Stimulated activated CD8-positive, alpha-beta memory T cell treated with anti-CD3 and anti-CD28 coated beads, Interleukin-4, amount 100 ng/mL, for 24 hours (primary cell): ENCODE measurements at places on chromosomes 16 and 17.

- no peak for DNase-seq
These were observed 21.1 kb upstream of the TMC5 start for GRCh38 chr16:19396555-19397011.

DNA sequence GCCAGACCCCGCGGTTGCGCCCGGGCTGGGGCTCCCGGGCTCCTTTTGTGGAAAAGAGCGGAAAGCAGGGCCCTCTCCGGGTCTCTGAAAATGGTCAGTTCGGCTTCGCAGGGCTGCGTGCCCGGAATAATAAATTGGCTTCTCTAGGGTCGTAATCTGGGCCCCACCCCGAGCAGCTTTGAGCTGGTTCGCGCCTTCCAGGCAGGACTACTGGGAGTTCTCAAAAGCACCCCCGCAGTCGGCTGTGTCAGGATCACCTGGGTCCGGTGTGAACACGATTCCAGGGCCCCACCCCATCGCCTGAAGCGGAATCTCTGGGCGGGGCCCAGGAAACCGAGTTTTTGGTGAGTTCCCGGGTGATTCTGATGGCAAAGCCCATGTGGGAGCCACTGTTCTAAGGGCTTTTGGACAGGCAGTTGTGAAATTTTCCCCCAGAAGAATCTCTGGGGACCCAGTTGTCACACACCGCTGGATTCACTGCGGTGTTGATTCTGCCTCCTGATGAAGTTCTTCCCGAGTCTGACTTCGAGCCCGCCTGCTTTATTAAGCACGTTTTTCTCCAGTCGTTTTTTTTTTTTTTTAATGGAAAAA, 77.0 kb downstream of the MRC2 start:
- no peak for DNase-seq

DNA sequence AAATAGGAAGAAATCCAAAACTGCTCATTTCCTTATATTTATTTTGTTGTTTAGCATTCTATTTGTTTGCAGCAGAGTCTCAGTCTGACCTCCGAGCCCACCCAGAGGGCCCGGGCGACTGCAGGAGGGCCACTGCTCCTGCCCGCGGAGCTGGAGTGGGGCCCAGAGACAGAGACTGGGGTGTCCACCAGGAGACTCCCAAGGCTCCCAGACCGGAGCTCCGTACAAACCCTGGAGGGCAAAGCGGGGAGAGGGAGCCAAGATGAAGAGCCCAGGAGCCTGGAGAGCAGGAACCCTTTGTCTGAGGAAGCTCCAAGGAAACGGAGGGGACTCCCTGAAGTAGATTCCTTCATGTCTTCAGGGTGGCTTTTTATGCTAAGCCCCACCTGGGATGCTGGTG, 57.9 kb downstream of the AXIN2 start:
- DNase-seq: no peak

DNA sequence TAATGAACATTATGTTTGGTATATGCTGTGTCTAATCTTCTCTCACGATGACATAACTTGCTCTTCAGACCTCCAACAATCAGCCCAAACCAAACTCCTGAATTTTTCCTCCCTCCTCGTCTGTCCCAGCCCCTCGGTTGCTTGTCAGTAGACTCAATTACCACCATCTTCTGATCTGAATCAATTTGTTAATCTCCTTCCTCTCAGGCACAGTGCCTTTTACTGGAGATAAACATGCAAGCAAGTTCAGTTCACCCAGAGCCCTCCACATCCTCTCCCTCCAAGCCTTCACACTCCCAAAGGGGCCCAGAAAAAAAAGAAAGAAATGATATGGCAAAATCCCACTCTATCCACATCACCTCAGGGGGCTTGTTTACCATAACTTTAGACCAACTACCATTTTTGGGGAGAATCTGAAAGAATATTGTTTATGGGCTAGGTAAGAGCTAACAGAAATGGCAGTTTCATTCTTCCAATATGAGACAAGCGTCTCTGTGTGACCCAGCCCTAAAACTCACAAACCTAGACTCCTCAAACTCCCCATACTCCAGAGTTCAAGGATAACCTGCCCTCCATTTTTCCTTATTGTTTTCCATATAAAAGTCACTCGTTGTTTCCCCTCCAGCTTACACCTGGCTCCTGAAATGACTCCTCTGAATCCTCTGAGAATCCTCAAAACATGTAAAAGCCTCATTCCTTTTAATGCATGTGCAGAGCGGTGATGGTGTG, 1.5 kb downstream of the TEX2 start:
- DNase-seq: no peak

DNA sequence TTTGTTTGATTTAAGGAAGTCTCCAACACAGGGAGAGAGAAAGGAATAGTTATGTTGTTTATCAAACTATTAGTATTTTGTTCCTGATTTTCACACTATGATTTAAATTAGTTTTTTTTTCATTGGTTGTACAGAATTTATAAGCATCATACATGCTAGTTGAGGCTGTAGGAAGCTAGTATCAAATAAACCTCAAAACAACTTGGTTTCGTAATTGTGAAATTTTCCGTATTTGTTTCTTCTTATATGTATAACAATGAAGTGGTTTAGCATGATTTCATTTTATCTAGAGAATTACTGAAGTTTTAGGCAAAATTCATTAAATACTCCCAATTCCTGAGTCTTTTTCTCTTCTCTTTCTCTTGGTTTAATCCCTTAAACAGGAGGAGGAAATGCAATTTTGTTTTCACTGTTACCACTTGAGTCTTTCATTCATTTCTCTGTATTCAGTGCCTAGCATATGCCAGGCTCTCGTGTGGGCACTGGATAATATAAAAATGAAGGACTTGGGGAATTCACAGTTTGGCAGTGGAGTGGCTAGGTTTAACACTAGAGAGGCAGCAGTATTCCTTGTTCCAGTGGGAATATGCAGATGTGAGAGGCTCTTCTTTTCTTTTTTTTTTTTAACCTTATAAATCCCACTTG, 1.8 kb downstream of the CYLD start:
- DNase-seq: no peak

DNA sequence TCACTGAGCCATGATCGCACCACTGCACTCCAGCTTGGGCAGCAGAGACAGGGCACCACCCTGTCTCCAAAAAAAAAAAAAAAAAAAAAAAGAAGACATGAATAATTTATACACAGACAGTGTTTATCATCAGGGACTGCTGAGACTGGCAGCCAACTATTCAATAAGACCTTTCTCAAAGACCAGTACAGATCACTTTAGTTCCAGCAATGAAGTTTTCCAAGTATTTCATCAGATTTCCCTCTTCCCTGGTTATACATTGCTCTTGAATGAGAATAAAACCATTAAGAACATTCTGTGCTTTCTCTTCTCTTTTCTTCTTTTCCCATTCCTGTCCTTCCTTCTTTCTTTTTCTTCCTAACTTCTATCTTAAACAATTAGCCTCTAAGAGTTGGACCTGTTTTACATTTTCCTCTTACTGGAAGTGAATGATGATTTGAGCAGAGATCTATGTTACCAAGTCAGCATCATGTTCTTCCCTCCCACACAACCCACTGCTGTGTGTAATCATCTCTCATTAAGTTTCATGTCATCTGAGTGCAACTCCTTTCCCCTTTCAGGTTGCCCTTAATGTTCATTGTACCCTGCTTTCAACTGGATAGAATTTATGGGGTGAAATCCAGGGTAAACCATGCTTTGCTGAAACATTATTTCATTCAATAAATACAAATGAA, 35.9 kb upstream of the SMIM36 start:
- no peak for DNase-seq

DNA sequence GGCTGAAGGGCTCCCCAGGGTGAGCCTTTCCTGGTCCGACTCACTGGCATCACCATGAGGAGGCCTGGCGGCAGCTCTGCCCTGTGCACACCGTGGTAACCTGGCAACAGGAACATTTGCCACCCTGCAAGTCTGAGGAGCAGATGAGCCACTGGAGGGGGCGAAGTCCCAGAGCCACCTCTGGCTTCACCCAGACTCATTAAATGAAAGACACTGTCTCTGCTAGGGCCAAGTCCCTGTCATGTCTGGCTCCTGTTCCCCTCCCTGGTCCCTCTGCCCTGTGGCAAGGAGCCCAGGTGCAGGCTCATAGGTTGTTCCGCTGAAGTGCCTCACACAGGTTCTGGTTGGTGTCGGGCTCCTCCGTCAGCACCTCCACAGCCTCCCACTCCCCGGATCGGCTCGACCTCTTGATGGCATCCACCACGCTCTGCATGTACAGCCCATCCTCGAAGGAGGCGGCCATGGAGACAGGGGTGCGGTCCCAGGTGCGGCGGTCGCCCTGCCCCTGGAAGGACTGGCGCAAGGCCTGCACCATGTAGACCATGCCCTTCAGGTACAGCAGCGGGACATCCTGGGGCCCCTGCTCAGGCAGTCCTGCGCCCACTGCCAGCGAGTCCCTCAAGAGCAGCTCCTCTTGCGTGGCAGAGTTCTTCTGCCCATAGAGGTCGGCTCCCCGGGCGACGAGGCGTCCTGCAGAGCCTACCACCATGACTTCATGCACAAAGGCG, 8.4 kb downstream of the C16orf86 start:
- no peak for DNase-seq

GRCh38 chr16:57061084-57061905, 31.1 kb upstream of the CPNE2 start:
- no peak for DNase-seq

GRCh38 chr16:84728853-84729424, 29.1 kb downstream of the USP10 start:
- DNase-seq: no peak

DNA sequence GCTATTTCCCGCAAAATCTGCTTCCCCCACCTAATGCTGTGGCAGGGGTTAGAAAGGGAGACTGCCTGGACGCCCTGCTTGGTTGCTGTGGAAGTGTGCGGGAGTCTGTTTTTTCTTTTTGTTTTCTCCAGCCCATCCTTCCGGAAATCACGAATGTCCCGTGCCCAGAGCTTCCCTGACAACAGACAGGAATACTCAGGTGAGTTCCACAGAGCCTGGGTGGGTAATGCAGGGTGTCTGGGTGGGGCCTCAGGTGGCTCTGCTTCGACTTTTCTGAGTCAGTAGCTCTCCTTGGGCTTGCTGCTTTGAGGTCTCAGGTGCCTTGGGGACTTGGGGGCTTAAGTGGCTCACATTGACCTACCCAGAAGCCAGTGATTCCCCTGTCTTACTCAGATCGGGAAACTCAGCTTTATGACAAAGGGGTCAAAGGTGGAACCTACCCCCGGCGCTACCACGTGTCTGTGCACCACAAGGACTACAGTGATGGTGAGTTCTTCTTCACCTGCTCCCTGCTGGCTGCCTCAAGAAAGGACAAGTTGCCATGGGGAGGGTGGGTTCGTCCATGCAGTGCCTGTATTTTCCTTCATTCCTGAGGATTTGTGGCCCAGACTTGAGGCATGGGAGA, 11.4 kb downstream of the LIMD2 start:
- DNase-seq: no peak

DNA sequence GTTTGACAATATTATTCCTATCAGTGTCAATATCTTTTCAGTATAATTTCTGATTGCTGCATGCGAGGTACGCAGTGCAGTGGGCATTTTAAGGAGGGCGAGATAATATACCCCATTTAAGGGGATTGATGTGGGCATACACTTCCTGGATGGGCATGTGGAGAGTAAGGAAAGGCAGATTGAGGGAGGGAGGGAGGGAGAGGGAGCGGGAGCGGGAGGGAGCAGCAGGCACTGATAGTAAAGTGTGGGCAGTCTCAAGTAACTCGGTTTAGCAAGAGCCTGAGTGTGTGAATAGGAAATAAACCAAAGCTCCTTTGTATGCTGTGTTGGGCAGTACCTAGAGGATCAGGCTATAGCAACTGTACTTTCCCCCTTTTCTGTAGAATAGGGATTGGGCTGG, 5.1 kb downstream of the BPTF start:
- DNase-seq: no peak

- DNase-seq: no peak
These were observed 158.8 kb downstream of the AATF start for GRCh38 chr17:37107406-37108083.

DNA sequence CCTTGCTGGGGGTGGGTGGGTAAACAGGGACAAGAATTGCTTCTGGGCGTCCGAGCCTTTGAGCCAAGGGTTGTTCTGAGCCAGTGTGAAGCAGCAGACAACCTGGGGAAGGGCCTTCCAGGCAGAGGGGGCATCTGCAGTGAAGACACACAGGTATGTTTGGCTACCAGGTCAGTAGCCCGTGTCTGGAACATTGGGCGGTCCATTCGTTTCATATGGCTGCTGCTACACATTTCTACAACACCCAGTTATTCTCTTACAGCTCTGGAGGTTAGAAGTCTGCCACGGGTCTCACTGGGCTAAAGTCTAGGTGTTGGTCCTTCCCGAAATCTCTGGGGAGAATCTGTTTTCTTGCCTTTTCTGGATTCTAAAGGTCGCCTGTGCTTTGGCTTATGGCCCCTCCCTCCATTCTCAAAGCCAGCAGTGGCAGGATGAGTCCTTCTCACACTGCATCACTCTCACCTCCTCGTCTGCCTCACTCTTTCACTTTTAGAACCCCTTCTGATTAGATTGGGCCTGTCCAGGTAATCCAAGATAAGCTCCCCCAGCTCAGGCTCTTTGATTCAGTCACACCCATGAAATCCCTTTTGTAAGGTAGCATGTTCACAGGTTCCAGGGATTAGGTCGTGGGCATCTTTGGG, 136.1 kb downstream of the CLEC16A start:
- no peak for DNase-seq

GRCh38 chr16:13645601-13646245, 274.2 kb upstream of the ERCC4 start:
- no peak for DNase-seq

- DNase-seq: no peak
These were observed 25.8 kb downstream of the PIK3R5 start for GRCh38 chr17:8939496-8940334.

DNA sequence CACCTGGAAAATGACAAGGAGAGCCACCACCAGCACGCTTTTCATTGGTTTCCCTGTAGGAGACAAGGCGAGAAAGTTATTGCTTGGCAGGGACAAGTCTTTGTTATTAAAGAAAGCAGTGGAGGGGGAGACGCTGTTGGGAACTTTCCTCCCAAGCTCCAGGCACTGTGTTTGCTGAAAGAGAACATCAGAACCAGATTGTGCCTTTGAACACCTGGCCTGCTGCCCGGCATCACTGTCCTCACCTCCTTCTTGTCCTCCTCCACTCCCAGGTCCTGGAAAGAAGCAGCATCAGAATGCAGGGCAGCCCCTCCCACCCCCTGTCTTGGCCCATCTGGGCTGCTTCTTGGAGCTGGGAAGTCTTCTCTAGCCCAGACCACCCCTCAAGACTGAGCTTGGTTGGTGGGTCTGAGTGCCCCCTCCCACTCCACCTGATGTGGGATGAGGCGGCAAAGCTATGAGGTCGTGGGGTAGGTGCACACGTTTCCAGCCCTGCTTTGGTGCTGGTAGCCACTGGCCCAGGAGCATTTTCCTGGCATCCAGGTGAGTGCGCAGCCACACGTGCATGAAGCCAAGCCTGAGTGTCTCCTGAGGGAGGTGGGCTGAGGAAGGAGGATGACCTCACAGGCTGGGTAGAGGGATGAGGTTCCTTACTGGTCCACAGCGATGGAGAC, 6.2 kb downstream of the CCR7 start:
- no peak for DNase-seq

DNA sequence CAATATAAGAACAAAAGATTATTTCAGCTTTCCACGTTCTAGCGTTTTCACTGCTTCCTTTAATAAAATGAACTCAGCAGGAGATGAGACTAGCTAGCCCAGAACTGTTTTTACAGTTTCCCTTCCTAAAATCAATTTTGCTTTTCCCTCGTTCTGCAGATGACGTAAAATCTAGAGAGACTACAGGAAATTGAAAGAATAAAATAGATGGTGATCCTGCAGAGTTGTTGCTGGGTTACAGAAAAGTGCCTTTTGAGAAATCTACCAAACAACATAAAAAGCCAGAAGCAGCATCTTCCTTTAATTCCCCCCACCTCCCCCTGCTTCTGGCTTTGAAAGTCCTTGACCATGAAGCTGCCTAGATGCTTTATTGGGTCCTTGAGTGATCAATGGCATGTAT, 96.8 kb upstream of the CLEC3A start:
- no peak for DNase-seq
